ENCODE measurements at places on chromosomes 3 and 15.

- no peak for DNase-seq
These were observed 204.1 kb upstream of the TBL1XR1 start for GRCh38 chr3:177401375-177401774.

DNA sequence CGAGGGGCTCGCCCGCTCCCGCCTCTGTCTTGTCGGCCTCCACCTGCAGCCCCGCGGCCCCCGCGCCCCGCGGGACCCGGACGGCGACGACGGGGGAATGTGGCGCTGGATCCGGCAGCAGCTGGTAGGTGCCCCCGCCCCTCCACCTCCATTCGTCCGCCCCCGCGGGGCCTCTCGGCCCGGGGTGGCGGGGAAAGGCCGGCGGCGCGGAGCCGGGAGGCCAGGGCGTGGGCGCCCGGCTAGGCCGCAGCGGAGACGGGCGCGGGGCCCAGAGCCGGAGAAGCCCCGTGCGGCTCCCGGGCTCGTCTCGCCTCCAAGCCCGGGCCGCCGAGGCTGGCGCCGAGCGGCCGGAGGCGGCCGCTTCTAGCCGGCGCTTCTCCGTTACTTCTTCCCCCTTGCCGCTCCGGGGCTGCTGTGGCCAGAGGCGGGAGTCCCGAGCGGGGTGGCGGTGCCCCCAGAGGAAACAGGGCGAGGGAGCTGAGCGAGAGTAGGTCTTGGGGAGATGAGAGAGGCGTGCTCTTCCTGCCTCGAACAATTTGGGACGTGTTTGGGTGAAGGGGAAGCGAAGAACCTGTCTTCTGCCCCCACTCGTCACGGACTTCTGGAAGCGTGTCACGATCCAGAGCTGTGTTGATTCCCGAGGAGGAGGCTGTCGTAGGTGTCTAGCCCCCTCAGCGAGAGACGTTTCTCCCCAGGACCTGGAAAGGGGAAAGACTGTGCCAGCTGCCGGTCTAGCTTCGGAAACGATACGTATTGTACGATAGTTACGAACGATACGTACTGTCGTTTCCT is 555 bp downstream of the ATP11B start:
- DNase-seq: no peak

DNA sequence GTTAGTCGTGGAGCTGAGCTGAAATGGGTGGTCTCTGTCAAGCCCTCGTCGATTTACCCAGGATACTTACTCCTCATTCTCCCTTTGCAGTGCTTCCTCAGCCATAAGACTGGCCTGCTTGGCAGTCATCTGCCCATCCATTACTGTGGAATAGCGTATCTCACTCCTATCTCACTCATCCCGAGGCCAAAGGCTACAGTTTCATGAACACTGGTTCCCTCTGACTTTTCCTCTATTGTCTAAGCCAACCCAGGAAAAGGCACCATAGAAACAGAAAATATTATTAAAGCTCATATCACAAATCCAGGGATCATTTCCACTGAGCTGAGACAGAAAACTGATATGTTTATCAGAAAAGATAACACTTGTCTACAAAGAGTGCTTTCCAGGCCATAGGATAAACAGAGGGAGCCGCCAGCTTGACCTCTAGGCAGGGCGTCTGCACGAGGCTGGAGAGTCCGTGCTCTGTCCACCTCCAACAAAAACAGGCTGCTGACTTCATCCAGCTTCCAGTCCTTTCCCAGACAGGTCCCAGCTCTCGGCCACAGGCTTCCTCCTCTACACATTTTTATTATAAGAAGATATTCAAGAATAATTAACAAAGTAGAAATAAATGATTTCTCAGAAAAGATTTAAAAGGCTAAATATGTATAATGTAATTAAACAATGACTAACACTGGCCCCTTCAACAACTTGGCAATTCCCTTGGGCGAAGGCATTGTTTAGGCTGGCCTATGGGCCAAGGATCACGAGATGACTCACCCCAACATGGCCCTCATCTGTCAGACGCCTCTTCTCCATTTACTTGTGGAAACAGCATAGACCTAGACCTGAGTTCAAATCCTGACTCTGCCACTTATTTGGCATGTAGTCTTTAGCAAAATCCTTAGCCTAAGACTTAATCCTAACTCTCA is 27.4 kb upstream of the BOC start:
- DNase-seq: no peak

GRCh38 chr15:80563372-80563997 is 131.6 kb upstream of the ABHD17C start:
- no peak for DNase-seq

DNA sequence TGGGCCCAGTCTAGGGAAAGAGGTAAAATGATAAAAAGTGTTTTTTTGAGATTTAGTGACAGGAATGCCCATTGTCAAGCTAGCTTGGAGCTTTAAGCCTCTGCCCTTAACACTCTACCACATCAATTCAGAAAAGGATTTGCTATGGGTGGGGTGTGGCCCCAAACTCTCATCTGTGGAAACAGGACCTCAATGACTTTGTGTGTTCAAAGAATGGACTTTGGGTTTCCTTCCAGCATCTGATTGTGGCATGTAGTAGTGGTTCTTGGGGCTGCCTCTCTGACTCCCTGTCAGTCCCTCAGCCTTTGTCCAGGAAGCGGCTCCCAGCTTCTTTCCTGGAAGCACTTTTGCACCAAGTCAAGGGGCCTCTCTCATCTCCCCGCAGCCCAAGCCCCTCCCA is 56.1 kb downstream of the CCNL1 start:
- DNase-seq: no peak

GRCh38 chr15:67296684-67297083 is 42.1 kb downstream of the IQCH start:
- no peak for DNase-seq

DNA sequence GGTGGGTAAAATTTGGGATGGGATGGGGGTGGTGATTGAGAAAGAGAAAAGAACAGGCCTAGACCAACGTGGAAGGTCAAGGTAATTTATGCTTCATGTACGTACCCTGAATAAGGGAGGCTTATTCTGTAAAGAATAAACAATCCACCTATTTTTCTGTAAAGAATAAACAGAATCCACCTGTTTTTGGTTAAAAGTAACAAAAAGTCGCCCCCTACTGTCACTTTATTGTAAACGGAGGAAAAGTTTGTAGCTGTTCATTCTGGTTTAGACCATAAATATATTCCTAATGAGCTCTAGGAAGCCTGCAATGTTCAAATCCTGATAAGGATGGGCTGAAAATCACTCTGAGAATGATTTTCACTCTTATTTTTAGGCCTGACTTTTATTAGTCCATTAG is 23.5 kb upstream of the SQOR start:
- DNase-seq: no peak

DNA sequence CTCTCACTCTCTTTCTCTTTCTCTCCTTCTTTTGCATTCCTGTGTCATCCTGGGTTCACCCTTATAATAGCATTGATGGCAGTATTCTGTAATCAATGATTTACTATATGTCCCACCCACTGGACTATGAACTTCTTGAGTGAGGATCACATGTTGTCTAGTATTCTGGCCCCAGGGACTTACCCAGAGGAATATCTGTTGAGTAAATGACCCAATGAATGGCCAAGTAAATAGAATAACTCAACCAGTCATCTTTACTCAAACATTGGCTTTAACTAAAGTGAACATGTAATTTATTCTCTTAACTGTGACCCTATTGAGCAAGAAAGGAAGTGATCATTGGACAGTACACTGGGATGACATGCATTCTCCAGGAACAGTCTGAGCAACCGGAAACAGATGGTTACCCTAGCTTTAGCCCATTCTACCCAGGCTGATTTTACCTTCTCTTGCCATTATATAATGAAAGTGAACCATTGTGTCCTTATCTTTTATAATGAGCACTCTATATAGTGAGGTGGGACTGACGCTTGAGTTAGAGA is 94.5 kb upstream of the SOX14 start:
- no peak for DNase-seq

- DNase-seq: no peak
These were observed 31.9 kb upstream of the CSPG5 start for GRCh38 chr3:47610583-47610982.

GRCh38 chr15:48066456-48066855 is 54.3 kb upstream of the SLC24A5 start:
- DNase-seq: no peak

- DNase-seq: peak; percentile 78
These were observed 188.4 kb downstream of the RAP2B start for GRCh38 chr3:153350420-153350819.

DNA sequence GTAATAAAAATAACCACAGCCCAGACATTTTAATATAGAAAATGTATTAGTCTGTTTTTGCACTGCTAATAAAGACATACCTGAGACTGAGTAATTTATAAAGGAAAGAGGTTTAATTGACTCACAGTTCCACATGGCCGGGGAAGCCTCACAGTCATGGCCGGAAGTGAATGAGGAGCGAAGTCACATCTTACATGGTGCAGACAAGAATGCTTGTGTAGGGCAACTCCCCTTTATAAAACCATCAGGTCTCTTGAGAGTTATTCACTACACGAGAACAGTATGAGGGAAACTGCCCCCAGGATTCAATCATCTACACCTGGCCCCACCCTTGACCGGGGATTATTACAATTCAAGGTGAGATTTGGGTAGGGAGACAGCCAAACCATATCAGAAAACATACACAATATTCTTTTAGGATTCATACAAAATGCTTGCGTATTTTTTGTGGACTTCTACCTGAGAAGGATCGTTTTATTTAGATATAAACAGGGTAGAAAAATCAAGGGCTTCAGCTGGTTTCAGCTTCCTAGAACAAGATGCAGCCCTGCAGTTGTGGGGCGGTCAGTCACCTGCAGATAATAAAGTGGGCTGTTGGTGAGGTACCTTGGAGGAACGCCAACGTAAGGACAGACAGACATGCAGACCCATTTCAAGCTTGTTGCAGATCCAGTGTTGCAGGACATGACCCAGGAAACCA is 101.9 kb downstream of the TNIK start:
- DNase-seq: no peak

DNA sequence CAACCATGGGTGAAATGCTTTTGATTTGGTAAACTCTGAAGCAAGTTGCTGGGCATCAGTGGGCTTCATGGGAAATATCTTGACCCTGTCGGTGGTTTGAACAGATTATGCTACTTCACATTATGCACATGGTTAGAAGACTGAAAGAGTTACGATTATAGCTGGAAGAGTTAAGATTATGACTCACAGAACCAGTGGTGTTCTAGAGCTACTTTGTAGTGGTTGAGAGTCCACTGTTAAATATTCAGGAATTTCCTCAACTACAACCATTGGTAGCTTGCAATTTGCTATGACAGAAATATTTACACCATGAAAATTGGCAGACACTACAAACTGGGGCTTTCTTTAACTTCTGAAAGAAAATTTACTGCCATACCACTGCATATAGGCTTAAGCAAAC is 99.3 kb downstream of the GADL1 start:
- no peak for DNase-seq

DNA sequence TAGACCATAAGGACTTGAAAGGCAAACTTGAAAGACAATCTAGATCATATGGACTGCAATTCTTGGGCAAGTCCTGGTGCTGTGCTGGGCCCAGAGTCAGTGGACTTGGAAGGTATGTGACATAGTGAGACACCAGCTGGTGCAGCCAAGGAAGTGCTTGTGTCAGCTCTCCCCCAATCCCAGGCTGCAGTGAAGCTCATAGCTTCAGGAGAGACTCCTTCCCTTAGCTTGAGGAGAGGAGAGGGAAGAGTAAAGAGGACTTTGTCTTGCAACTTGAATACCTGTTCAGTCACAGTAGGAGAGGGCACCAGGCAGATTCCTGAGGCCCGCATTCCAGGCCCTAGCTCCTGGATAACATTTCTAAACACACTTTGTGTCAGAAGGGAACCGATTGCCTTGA is 127.4 kb upstream of the ZPLD1 start:
- no peak for DNase-seq

GRCh38 chr15:66629817-66630576 is 64.2 kb upstream of the LCTL start:
- DNase-seq: no peak

- DNase-seq: no peak
These were observed 19.1 kb downstream of the UBE2E1 start for GRCh38 chr3:23824699-23825444.

DNA sequence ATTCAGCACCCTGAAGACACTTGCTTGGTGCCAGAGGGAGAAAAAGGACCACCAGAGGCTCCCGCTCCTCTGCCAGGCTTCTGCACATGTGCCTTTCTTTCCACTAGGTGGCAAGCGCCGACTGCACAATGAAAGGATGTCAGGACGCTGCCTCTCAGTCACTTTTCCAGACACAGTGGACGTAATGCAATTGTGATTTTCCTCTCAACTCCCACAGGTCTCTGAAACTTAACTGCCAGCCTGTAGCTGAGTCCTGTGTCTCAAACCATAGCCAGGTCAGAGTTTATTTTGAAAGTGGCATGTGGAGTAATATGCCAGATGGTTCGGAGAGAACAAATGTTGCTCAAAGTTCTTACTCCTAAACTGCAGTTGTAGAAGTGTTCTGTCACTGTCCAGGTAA is 162.9 kb downstream of the ITPR1 start:
- DNase-seq: peak; percentile 38

DNA sequence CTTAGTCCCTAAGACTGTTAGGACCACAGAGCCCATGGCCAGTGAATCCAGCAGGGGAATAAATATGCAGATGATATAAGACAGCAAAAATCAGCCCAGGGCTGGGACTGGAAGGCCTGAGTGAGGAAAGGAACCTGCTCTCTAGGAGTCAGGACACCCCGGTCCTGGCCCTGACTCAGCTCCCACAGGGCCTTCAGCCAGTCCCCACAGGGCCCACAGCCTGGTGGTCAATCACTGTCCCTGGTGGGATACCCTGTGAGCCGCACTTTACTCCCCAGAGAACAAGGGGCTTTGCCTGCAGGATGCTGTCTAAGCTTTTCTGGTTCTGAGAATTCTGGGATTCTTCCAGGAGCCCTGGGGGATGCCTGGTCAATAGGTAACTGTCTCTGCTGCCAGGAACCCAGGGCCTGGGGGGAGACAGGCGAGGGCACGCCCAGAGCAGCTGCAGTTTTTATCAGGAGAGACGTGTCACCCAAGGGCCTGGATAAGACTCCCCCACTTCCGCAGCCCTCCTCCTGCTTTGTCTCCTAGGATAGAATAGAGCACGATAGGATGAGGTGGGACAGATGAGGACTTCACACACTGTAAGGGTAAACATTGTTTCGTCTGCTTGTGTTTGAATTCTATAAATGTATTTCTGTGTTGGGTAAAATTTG is 49.5 kb upstream of the MCF2L2 start:
- no peak for DNase-seq

GRCh38 chr3:13007251-13007941 is 65.8 kb downstream of the IQSEC1 start:
- DNase-seq: no peak

DNA sequence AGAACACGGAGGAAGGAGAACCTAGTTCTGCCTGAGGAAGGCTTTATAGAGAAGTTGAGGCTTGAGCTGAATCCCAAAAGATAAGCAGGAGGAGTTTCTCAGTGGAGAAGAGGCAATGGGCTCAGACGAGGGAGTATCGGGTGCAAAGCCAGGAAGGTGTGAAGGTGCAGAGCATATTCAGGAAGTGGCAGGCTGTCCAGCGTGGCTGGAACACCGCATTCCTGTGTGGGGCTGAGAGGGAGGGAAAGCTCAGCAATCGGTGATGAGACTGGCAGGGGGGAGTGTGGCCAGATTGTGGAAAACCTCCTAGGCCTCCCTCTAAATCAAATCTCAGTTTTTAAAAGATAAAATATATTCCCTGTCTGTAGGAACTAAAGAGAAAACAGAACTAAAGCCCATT is 63.0 kb downstream of the ARHGAP31 start:
- DNase-seq: no peak

- DNase-seq: no peak
These were observed 393.1 kb upstream of the ARRDC4 start for GRCh38 chr15:97567411-97567810.

- DNase-seq: no peak
These were observed 170.4 kb upstream of the LRRN1 start for GRCh38 chr3:3628676-3629328.

GRCh38 chr3:39146611-39147591 is 6.5 kb downstream of the CSRNP1 start:
- DNase-seq: peak; percentile 92
